Prostate gland (tissue), 2 donors: ENCODE measurements at places on chromosomes 7 and 10. TPM values are rescaled to one million over a fixed set of nuclear protein-coding genes. Genes with fewer than 3 reads are reported as not detected.

- peak; percentile 28 for DNase-seq
Measured at GRCh38 chr10:76297780-76298281, 866.4 kb downstream of the LRMDA start.

- DNase-seq = no peak
Measured at GRCh38 chr10:77715088-77715487, 77.5 kb upstream of the KCNMA1 start.

DNA sequence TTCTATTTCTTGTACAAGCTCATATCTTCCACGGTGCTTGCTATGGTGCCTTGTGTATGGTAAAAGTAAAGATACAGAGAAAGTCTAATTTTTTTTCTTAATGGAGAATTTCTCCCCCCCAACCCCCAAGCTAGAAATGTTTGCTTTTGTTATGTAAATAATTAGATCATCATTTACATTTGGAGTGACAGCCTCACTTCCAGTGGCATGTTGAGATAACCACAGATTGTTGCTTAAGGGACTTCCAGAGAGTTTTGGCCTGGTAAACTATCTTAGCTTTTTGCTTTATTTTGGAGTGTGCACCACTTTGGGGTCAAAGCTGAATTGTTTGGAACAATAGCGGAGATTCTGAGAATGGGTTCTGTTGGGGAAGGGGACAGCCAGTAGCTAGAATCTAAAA lies 129.7 kb downstream of the ZNF365 start:
- no peak for DNase-seq

DNA sequence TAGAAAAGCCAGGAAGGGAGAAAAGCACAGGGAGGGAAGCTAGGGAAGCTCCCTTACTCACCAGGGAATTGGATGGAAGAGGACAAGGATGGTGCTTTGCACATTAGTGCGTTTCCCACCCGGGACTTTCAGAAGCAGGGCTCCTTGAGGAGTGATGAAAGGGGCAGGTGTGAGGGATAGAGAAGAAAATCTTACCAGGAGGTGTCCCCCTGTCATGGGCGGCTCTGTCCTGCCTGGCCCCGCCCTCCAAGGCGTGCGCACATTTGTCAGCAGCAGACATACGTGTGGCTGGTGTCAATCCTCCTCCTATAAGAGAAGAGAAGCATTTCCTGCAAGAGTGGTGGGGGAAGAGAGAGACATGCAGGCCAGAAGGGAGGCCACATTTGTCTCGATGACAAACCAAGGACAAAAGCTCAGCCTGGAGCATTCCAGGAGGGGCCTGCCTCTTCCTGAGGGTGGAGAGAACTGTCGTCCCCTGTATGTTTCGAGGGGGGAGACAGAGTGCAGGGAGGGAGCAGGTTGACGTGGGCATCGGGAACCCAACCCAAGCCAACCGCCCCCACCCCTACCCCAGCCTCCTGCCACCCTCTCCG lies 47.4 kb upstream of the COMTD1 start:
- no peak for DNase-seq

DNA sequence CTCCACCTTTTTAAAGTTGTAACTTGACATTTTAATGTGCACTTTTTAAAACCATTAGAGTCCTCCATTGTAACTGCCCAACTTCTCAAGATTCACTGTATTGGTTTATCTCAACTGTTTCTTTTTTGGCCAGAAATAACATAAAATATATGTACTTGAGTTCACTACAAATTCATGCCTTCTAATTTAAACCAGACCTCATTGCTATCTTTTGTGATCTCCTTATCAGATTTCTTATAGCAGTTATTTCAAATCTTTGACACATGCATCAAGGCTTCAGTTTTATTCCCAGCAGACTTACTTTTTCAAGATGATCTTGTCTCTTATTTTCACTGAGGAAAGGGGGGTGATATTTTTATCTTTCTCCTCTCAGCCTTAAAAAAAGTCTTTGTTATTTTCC lies 154.3 kb downstream of the PHF14 start:
- DNase-seq = no peak

GRCh38 chr7:44060948-44061644 lies 4.3 kb downstream of the PGAM2 start:
- DNase-seq = no peak

DNA sequence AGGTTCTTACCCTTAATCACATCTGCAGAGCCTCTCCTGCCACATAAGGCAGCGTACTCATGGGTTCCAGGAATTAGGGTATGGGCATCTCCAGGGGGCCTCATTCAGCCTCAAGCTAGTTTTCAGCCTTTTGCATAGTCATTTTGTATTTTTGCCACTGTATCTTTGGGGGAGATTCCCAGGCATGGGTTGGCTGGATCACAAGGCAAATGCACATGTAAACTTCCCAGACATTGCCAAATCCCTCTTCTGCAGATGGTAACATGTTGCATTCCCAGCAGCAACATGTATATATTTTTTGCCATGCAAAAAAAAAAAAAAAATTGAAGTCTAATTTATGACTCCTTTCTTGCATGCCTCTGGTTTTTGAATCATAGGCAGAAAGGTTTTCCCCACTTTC lies 595.4 kb upstream of the FOXK1 start:
- DNase-seq = no peak

DNA sequence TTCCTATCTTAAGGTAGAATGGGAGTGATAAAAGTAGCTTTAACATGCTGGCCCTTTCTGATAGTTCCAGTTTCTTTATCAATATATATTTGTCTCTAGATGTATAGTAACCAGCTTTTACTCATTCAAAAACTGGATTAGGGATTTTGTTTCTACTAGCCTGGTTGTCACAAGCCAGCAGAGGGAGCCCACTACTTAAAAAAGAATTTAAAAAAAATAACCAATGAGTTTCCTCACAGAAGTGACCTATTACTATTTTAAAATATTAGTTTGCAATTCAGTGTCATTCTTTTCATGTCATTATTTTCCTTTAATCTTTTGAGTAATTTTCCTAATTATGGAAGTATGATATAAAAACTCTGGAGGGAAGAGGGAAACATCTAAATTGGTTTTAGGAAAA lies 142.1 kb downstream of the PHTF2 start:
- peak; percentile 12 for DNase-seq

GRCh38 chr7:90968871-90969270 lies 295.4 kb upstream of the FZD1 start:
- DNase-seq = no peak

The SAMD9L gene
- 6.2 TPM for total RNA-seq

GRCh38 chr10:67571503-67571902 lies 124.5 kb downstream of the CTNNA3 start:
- DNase-seq = no peak

GRCh38 chr10:79490400-79491142 lies 21.8 kb upstream of the EIF5AL1 start:
- no peak for DNase-seq
